RPMI7951 (cell line): ENCODE measurements at places on chromosomes 12 and 14. TPM values are rescaled to one million over a fixed set of nuclear protein-coding genes. Genes with fewer than 3 reads are reported as not detected.

DNA sequence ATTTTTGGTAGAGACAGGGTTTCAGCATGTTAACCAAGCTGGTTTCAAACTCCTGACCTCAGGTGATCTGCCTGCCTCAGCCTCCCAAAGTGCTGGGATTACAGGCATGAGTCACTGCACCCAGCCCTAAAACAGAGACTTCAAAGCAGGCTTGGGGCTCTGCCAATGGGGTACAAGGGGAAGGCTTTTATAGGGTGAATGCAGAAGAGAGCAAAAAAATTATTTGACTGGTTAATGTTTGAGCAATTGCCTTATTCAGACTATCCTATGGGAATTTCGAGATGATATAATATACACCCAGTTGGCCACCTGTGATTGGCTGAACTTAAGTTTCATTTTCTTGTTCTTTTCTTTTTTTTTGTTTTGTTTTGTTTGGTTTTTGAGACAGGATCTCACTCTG lies 31.5 kb upstream of the ACTN1 start:
- DNase-seq, result no peak

DNA sequence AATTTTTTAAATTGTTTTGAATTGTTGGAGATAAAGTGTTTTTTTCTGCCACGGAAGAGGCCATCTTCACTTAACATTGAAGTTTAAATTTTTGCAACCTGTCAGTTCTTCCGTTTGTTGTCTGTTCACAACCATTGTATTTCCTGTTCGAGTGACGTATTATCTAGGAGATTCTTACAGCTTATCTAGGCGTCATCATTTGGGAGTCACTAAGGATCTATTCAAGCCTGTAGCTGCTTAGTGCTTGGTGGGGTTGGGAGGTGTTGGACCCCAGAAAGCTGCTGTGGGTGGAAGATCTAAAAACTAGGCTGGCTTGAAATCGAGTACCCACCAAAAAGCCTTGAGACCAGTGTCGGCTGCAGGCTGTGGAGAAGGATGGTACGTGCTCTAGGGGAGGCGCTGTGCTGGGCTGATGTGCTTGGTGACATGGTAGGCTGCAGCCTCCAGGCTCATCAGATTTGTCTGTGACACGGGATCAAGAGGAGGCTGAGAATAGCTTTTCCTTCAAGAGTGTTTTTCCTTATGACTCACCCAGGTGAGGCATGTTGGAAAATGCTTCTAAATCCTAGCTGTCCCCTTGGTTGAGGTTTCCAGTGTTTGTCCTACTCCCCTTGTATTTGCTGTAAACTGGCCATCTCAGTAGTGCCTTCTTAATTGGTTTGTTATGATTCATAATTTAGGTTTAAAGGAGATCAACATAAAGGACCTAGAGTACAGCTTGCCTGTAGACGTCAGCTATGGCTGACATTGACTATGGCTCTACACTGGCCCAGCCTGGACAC lies 57.8 kb downstream of the ATG14 start:
- no peak for DNase-seq

GRCh38 chr14:68541178-68541896 lies 251.5 kb downstream of the ZFP36L1 start:
- no peak for DNase-seq

The NFATC4 gene
- 10.6 and 13.1 TPM in 2 replicates for total RNA-seq

The DHRS2 gene
- total RNA-seq, result 7.1 and 8.7 TPM in 2 replicates

The OVCH1 gene
- not detected in 2 replicates for total RNA-seq
